DMS79 (cell line): ENCODE measurements at places on chromosomes 3 and 15.
A peak's percentile ranks its signal among the peaks of the same experiment; 100 is the strongest.

- DNase-seq, result no peak
These were observed 1.9 kb downstream of the SNRPA1 start for GRCh38 chr15:101293122-101293521.

- DNase-seq, result peak; percentile 26
These were observed at the start of gene IL12A for GRCh38 chr3:159988617-159989271. Gene IL12A (plus strand): TSS chr3:159988835.

GRCh38 chr3:139534992-139535879 is 4.3 kb downstream of the RBP1 start:
- peak; percentile 17 for DNase-seq

DNA sequence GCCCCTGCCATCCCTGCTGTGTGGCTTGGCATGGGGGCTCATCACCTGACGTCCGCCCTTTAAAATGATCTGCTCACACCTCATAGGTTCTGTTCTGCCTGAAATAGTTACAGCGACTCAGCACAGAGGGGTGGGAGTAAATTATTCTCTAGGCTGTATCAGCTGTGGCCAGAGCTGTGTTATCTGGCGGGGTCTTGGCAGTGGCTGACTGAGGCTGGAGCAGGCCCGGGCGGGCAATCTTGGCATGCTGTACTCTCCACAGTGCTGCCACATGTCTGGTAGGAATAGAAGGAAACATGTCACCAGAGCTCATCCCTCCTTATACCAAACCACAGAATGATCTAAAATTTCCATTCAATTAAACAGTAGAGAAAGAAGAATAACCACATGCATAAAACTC is 499.9 kb upstream of the LMCD1 start:
- DNase-seq, result no peak

DNA sequence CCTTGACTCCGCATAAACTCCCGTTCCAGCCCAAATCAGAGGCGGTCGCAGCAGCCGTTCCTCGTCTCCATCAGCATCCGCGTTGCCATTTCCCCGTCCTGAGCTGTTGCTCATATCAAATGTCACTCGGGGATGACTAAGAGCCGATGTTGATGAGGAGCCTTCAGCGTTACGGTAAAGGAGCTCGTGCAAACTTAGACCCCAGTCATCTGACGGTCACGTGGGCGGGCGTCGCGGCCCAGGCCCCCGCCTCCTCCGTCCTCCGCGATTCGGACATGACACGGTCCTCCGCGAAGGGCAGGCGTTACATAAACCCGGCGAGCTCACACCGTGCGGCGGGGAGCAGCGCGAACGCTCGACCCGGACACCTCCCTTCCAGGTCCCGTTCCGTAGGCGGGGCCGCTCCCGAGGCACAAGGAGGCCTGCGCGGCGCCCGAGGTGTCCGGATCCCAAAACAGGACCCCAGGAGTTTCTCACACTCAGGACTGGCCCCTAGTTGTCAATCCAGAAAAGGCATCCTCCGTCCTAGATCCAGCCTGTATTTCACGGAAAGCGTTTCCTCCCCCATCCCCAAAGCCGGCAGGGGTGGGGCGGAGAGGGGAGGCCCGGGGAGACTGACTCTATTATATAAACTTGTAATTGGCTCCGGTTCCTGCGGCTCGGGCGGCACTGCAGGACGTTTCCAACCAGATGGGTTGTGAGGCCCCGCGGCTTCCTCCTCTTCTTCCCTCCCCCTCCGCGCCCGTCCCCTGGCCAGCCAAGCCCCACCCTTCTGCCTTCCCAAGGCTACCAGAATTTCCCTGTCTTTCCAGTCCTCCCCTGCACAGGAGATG is 100.0 kb upstream of the IGF1R start:
- DNase-seq, result no peak

DNA sequence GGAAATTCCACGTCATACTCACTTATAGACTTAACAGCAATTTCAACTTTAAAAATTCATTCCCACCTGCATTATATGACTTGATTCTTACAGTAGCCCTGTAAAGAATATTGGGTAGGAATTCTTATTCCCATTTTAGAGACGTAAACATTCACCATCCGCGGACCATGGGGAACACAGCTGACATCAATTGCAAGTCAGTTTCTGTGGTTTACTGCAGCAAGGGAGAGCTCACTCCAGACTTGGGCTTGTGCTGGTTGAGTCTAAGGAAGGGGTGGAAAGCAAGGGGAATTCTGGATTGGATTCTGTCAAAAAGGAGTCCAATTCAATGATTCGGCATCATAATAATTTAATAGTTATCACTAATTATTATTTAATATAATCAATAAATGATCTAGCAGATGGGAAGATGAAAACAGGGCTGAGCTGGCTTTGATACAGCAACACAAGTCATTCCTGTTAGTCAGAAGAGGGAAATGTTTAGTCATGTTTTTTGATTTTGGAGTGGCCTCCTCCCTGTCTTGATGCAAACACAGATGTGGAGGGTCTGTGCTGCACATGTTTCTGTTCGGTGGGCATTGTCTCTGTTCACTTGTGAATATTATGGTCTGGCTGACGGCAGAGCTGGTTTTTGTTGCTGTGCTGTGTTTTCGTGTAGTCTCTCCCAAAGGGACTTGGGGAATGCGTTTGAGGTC is 9.7 kb downstream of the LIPC start:
- DNase-seq, result no peak

- DNase-seq, result no peak
These were observed 33.4 kb upstream of the CTDSPL2 start for GRCh38 chr15:44394062-44394461.

DNA sequence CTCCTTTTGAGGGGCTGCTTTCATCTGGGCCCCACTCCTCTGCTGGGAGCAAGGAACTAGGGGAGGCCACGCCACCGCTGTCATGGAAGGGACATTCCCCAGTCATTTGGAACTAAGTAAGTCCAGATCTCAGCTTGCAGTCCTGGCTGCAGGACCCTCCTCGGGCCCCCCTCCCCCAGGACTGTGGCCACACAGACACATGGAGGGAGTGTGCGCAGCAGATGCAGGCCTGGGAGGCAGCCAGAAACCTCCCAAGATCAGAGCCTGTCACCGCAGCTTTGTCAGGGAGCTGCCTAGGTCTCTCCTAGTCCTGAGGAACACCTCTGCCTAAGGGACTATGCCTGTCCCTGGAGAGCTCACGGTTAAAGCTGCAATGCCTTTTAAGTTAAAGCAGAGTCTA is 7.3 kb upstream of the SEMA3F start:
- no peak for DNase-seq

- no peak for DNase-seq
These were observed 3.0 kb upstream of the ANO10 start for GRCh38 chr3:43624619-43625305.

- no peak for DNase-seq
These were observed 9.1 kb downstream of the HDGFL3 start for GRCh38 chr15:83198476-83198875.

DNA sequence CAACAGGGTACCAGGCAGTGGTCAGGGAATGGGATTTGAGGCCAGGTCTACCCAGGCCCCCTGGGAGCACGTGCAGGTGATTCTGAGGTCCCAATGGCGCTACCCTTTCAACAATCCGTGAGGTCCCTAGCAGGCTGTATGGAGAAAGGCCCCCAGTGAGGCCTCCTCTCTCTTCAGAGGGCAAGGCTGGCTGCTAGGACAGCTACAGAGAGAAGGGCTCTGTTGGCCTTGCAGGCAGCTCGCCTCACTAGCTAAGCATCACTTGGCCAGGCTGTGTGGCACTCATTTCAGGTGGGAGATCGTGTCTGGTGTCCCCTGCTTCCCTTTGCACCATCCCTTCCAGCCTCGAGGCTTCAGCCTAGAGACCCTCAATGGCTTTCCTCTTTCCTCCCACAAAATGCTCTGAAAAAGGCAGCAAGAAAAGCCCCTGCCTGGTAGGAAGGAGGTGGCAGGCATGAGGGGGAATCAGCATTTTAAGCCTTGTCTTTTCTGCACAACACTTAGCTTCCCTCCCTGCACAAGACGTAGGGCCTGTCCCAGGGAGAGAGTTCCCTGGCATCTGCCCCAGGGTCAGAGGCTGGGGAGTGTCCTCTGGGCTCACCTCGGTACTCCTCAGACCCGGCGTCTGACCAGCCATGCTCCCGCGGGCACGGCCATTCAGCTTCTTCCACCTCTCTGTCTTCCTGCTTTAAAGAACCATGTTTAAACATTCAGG is 111.8 kb downstream of the ASB7 start:
- DNase-seq, result no peak

DNA sequence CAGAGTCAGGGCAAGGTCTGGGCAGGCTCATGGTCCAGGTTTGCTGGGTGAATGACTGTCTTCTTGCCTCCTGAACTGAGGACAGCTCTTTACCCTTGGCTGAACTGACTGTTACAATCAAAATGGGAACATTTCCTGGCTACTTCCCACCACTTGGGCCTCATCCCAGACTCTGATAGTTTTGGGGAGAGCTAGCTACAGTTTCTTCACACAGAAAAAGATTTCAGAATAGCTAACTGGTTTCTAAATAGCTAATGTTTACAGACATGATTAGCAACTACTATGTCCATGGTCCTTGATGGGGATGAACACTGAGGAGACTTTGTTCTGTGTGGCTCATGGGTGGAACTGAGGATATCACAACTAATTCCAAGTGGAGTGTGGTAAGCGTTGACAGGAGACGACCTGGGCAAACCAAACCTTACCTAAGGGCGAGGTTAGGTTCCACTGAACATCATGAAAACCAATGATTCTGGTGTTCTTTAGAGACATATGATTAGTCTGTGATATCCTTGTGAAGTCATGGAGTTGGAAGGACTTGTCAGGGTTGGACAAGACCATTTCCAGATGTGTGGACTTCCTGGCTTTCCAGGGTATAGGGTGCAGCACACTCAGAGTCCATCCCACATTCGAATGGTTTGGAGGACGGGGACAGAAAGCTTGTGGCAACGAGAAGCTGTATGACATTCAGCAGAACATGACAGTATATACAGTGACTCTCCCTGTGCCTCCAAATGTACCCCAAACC is 7.3 kb downstream of the ALPK3 start:
- no peak for DNase-seq

GRCh38 chr3:34988296-34988695 is 651.0 kb upstream of the ARPP21 start:
- DNase-seq, result no peak

GRCh38 chr15:25797511-25797935 is 65.6 kb downstream of the ATP10A start:
- DNase-seq, result no peak

- no peak for DNase-seq
These were observed 302.8 kb downstream of the FHIT start for GRCh38 chr3:60948488-60948887.

- no peak for DNase-seq
These were observed 27.3 kb upstream of the DUSP7 start for GRCh38 chr3:52083556-52084087.

- DNase-seq, result no peak
These were observed 64.7 kb downstream of the WNT7A start for GRCh38 chr3:13815088-13815683.
